ENCODE measurements at places on chromosomes 6 and 20. TPM values are rescaled to one million over a fixed set of nuclear protein-coding genes. Genes with fewer than 3 reads are reported as not detected.

DNA sequence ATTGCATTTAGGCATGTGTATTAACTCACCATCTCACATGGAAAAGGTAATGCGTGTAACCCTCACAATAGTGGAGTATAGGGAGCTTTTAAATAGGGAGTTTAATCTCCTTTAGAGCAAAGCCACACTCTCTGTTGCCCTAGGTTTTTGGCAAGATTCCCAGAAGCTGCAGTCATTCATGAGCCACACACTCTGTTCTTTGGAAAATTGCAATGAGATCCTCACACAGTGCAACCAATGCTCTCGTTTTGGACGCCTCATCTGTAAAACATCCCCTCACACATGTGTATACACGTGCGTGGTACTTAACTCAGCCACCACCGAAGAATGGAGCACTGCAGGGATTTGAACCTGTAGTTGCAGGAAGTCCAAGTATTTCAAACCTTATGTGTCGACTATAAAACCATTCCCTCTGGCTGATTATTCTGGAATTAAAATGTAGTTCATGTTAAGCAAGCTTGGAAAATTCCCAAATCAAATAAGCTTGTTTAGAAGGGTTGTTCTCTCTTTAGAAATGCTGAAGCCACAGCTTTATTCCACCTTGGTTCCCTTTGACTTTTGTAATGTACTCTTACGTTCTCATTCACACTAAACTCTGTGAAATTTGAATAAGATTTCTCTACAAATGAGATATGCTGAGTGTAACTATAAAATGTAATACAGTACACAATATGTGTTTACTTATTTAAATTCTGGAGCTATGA is 489.8 kb upstream of the MANEA start:
- peak; percentile 29 for DNase-seq

- DNase-seq: peak; percentile 58
Measured at GRCh38 chr20:8361006-8361652, 229.1 kb downstream of the PLCB1 start.

The TP53TG5 gene
- not detected for polyA plus RNA-seq

GRCh38 chr20:3067139-3068014 is 4.0 kb upstream of the OXT start:
- DNase-seq: no peak

GRCh38 chr20:11692567-11692966 is 225.1 kb upstream of the BTBD3 start:
- no peak for DNase-seq

- DNase-seq: no peak
Measured at GRCh38 chr6:154989448-154989847, 5.7 kb upstream of the TIAM2 start.

- no peak for DNase-seq
Measured at GRCh38 chr20:22305381-22305780, 279.0 kb downstream of the FOXA2 start.

DNA sequence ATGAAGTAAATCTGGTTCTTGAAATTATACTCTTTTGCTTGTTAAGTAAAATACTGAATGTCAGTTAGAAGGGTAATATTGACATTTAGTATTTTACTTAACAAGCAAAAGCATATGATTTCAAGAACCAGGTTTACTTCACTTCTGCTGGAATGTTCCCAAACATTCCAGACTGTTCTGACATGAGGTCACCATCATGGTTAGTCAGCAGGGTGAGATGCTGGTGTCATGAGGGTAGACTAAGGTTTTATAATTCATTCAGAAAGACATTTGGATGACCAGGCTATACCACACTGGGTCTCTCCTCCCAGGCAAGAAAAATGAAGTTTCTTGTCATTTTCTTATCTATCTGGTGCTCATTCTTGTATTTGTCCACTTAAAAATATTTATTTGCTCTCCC is 414.4 kb upstream of the MMS22L start:
- no peak for DNase-seq

DNA sequence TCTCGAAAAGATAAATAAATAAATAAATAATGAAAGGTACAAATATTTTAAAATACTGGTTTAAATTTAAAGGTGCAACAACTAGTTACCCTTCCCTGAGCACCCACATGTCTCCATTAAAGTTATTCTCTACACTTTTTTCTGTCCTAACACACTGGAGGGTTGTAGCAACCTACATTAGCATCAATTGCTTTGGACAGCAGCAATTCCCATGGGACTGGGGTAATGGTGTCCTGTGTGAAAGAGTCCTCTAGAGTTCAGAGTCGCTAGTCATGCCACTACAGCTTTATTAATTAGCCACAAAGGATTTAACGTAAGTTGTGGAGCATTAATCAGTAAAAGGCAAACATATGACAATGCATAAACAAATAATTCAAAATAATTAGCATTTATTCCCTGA is 14.1 kb upstream of the CD24 start:
- no peak for DNase-seq

The SNX5 gene
- 144 TPM for polyA plus RNA-seq

DNA sequence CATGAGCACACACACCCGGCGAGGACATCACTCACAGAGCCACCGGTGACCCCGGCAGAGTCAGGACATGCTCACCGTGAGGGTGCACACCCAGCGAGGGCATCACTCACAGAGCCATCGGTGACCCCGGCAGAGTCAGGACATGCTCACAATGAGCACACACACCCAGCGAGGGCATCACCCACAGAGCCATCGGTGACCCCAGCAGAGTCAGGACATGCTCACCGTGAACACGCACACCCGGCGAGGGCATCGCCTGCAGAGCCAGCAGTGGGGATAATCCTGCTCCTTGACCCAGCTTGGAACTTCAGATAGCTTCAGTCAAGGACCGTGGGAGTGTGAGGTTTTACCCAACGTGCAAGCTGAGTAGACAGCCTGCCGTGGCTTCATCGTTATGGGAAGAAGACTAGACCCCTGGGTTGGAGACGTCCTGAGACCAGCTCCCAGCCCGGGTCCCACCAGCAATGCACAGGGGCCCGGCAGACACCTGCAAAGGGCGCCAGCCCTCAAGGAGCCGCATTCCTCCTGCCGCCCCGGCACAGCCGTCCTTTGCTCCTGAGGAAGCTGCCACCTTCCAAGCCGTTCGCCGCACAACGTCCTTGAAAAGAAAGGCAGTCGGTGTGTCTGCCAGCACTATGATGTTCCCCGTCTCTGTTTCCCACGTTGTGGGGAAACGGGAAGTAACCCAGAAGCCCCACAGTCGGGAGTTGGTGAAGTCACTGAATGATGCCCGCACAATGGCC is 192.3 kb downstream of the DLL1 start:
- no peak for DNase-seq

- no peak for DNase-seq
Measured at GRCh38 chr6:29813809-29814208, 13.8 kb upstream of the HLA-G start.

The HINT3 gene
- polyA plus RNA-seq: 40.6 TPM

The RIPPLY2 gene
- 0.56 TPM for polyA plus RNA-seq

- DNase-seq: no peak
Measured at GRCh38 chr20:24767623-24768100, 181.4 kb upstream of the CST7 start.

The MAFB gene
- polyA plus RNA-seq: 7.5 TPM

The ATP5F1E gene
- 131 TPM for polyA plus RNA-seq
